ENCODE measurements at places on chromosomes 11 and 22.

GRCh38 chr22:34592123-34592740, 473.7 kb upstream of the ISX start:
- DNase-seq, result no peak

DNA sequence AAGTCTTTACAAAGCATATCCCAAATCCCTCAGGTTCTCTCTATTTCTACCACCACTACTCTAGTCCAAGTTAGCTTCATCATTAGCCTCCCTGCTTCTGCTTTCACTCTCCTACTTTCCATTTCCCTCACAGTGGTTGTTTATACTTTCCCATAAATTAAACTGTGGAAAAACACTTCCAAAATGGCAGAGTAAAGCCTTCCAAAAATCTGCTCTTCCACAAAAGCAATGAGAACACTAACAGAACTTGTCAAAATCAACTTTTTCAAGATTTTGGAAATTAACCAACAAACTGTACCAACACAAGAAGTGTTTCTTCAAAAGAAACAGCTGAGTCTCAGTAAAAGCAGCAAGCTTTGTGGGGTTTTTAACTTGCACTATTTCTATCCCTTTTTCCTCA, 71.8 kb downstream of the TTC28 start:
- DNase-seq, result no peak

DNA sequence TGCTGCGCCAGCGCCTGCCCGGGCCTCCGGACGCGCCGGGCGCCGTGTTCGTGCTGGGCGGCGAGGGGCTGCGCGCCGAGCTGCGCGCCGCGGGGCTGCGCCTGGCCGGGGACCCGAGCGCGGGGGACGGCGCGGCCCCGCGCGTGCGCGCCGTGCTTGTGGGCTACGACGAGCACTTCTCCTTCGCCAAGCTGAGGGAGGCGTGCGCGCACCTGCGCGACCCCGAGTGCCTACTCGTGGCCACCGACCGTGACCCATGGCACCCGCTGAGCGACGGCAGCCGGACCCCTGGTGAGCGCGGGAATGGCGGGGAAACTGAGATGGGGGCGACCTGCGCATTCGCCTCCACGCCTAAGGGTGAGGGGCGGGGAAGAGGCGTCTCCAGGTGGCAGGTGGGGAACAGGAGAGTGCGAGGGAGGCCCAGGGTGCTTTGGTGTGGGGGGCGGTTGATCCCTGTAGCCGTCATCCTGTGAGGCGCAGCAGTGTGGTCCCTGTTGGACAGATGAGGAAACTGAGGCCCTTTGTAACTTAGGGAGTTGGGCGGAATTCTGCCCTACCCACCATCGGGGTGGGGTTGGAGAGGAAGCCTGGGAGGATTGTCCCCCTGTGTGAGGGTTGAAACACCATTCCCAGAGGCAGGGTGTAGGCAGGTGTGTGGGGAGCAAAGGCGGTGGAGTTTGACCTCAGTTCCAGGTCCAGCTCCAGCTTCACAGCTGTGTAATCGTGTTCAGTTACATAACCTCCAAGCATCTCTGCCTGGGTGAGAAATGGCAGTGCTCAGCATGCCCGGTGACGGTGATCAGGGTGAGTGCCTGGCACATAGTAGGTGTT, 758 bp downstream of the PDXP start:
- peak; percentile 81 for DNase-seq

DNA sequence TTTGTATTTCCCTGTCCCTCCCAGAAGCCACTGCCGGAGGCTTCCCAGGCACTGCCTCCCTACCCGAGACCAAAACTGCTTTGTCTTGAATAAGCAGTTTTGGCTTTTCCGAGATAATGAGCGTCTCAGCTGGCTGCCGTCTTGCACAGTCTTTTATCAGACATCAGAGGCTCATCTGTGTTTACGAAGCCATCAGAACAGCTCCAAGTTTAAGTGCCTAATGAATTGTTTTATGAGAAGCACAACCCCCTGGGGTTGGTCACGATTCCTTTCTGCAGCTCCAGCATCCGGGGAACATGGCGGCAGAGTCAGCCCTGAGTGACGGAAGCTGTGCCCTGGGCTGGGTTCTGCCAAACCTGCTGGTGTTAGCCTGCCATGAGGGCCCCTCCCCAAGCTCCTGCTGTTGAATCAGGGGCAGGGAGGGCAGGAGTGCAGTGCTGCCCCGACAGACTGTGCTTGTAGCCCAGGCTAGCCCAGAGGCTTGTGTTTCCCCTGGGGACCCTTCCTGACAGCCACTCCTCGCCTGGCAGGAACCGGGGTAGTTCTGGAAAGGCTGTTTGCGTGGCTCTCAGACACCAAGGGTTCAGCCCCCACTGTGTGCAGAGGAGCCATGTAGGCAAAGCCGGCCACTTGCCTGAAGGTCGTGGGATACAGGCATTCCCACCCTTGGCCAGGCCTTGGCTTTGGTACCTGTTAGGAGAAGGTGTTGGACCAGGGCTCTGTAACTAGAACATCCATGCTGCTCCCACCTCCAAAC, 96.1 kb downstream of the MORC2 start:
- DNase-seq, result no peak

DNA sequence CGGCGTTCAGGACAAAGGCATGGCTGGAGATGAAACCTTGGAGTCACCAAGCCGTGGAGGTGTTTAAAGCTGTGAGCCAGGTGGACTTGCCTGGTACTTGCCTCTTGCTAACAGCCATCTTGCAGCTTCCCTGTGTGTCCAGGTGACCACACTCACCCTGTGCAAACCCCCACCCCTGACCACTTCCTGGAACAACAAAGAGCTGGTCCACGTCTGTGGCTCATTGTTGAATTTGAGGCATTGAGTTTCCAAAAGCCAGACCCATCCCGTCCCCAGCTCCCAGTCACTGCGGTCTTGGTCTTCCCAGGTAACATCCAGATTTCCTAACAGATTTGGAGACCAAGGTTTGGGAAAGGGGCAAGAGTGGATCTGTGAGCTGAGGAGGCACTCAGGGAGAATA, 18.5 kb downstream of the DHCR7 start:
- DNase-seq, result no peak

GRCh38 chr11:47506795-47507562, 46.0 kb downstream of the CELF1 start:
- no peak for DNase-seq

DNA sequence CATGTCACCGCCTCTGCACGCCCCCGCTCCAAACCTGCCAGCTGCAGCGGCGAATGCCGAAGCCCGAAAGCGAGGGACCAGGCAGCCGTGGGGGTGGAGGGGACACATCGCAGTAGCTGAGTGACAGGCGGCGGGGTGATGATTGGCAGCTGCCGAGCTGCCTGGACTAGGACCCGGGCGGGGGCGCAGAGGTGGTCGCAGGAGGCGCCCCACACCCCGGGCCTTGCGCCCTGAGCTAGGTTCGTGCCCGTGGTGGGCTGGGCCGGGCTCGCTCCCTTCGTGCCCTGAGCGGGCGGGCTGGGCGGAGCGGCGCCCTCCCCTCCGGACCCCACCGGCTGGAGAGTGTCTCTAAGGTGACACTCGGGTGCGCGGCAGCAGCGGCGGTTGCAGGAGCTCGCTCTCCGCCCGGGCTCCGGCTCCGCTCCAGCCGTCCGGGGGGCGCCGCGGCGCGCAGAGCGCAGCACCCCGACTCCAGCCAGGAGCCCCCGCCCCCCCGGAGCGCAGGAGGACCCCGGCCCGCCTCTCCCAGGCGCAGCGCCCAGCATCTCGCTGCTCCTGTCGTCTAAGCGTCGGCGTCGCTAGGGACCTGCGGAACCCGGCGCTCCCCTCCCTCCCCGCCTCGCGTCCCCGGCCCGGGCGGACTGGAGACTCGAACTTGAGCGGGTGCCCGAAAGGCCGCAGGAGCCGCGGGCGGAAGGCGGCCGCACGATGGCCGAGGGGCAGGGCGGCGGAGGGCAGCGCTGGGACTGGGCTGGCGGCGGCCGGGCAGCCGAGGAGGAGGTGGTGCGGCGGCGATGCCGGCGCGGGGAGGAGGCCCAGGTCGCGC, 14.5 kb upstream of the DGKZ start:
- DNase-seq, result no peak

DNA sequence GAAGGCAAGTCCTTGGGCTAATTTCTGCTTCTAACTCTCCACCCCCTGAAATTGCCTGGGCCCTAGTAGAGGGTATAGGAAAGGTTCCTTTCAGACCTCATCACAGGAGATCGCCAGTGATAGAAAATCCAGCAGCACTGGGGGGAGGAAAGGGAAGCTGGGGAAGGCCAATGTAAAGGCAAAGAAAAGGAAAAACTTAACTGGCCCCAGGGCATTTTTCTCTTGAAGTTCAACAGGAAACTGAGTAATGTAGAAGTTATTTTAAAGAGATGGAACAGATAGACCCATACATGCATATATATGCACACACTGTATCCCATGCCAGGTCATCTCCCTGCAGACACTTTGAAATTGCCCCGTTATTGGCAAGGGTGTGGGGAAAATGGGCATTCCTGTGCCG, 134.0 kb downstream of the TRIM44 start:
- DNase-seq, result no peak

GRCh38 chr11:48078689-48079088, 98.3 kb downstream of the PTPRJ start:
- no peak for DNase-seq

- DNase-seq, result no peak
Observed at GRCh38 chr11:21554284-21554683, 638.6 kb upstream of the ANO5 start.

GRCh38 chr11:15233371-15234165, 118.8 kb downstream of the INSC start:
- DNase-seq, result no peak

GRCh38 chr11:2675540-2675939, 24.3 kb downstream of the KCNQ1OT1 start:
- no peak for DNase-seq

DNA sequence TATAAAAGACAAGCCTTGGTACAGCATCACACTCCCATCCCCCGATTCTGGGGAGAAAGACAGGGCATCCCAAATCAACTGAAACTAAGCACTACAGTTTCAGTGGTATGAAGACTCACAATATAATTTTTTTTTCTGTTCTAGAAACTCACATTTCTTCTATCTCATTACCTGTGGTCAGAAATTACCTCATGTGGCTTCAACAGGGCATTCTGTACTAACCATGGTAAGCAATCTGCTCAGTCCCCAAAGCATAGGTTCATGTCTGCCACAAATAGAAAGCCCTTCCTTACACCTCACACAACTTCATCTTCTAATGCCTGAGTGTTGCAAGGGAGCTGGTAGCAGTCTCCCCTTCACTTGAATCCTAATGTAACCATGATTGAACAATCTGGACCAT, 147.4 kb upstream of the POU2AF2 start:
- no peak for DNase-seq

DNA sequence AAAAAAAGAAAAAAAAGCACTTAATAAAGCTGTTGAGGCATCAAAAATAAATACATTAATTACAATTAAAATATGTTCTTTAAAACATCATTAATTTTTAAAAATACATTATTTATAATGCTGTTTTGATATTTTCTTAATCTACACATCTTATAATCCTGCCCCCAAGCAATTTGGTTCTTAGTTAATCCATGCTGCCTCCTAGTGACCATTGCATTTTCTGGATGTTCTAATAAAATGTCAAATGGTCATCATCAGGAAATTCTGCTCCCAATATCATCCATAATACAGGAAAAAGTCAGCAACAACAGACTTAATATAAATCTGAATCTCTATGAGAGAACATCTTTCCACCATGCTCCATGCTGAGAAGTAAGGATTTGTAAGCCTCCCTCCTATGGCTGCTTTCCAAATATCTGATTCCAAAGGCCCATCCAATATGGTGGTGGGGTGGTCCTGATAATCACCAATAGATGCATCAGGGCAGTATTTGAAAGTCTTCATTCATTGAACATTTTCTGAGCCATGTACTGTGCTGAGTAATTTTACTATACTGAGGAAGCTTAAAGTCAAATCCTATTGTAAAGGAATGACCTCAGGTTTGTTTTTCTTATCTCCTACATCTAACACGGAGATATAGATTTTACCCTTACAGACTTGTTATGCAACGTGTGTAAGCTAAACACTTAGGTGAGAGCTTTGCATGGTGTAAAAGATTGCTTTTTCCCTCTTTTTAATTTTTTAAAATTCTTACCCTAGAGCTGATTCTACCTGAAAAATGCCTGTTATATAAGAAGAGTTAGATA, 124.7 kb upstream of the BMAL1 start:
- no peak for DNase-seq

- DNase-seq, result no peak
Observed at GRCh38 chr11:117818041-117818873, 6.3 kb downstream of the FXYD2 start.

DNA sequence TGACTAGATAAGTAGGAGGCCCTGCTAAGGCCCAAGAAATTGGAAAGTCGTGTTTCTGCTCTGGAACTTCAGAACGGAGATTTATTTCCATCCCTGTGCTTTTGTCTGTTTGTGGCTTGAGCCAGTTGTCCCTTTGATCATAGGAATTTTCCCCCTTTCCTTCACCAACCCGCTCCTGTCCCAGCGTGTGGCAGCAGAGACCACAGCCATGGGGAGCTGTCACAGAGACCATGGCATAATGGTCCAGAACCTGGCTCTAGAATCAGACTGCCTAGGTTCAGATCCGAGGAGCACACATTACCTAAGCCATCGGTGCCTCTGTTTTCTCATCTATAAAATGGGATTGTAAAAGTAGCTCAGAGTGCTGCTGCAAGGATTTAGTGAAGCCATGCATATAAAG, 128.1 kb downstream of the GALNT18 start:
- DNase-seq, result no peak

GRCh38 chr11:1389932-1390568, at the start of gene BRSK2:
BRSK2 (plus strand) TSS chr11:1389934; CDS start chr11:1390285, 351 bp downstream.
- DNase-seq, result peak; percentile 49

DNA sequence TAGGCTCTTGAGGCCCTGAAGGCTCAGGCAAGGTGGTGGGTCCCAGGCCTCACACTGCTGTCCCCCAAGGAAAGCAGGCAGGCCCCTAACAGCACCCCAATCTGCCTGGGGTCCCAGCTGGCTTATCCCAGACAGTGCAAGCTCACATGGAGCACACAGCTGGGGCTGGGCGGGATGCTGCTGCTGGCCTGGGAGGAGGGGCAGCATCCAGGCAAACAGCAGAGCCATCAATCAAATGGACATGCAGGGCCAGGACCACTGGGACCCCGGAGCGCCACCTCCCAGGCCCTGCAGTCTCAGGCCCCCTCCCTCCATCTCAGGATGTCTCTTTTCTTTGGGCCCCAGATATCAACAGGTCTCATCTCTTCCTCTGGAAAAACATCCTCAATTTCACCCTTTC, 140.3 kb downstream of the BRD1 start:
- DNase-seq, result no peak

DNA sequence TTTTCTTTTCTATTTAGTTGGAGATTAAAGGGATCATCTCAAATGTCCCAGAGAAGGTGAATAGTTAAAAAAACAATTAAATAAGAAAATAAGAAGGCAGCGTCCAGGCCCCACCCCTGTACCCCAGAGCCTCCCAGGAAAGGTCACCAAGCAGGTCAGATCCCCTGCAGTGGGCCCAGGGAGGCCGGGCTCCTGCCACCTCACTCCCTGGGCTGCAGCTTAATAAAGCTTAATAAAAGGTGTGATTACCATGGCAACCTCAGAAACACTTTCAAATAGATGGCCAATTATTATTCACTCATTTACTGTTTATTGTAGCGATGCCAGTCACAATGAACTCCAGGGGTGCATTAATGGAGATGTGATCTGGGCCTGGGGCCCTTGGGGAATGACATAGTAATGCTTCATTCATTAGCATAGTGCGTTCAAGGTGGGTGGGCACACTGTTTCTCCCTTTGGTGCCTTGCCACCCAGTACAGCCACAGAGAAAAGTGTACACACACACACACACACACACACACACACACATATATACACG, 386.2 kb downstream of the CADM1 start:
- DNase-seq, result no peak

All from mucosa of descending colon (tissue), 3 donors.